ENCODE measurements at places on chromosomes 11 and 22.

DNA sequence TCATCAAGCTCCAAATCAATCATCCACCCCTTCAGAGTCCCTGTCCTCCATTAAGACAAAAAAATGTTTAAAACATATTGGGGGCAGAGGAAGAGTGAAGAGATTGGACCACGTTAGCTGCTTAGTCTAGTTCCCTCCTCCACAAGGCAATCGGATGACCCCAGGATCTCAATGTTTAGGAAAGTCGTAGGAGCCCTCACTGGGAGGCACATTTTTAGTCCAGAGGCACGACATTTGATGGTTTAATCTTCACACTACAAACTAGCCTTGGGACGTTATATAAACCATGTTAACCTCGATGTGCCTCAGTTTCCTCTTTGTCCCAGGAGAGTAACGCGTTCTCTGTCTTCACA, 588 bp upstream of the FAT3 start:
- DNase-seq, result no peak

- DNase-seq, result no peak
These were observed 123.9 kb downstream of the CTNND1 start for GRCh38 chr11:57885298-57886050.

GRCh38 chr11:34638897-34639296, 18.0 kb downstream of the EHF start:
- DNase-seq, result no peak

GRCh38 chr11:61785837-61786402, 6.5 kb downstream of the TMEM258 start:
- DNase-seq, result no peak

DNA sequence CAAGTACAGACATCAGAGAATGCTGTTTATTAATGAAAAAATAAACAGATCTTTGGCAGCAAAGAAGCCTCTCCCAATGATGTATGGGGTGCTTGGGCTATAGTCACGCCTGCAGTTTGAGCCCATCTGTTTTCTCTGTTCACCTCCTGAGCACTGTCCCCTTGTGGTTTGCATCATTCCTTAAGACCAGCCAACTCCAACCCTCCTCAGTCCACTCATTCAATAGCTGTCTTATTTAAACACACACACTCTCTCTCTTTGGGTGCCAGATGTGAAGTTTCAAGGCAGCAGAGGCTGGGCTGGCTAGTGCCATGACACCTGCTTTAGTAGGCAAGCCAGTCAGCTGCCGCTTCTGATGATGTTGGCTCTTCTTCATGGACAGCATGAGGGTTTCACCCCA, 58.1 kb downstream of the POLD3 start:
- no peak for DNase-seq

- no peak for DNase-seq
These were observed 97.9 kb upstream of the PITPNB start for GRCh38 chr22:28016781-28017557.

GRCh38 chr11:73200256-73200655, 17.8 kb upstream of the P2RY2 start:
- no peak for DNase-seq

DNA sequence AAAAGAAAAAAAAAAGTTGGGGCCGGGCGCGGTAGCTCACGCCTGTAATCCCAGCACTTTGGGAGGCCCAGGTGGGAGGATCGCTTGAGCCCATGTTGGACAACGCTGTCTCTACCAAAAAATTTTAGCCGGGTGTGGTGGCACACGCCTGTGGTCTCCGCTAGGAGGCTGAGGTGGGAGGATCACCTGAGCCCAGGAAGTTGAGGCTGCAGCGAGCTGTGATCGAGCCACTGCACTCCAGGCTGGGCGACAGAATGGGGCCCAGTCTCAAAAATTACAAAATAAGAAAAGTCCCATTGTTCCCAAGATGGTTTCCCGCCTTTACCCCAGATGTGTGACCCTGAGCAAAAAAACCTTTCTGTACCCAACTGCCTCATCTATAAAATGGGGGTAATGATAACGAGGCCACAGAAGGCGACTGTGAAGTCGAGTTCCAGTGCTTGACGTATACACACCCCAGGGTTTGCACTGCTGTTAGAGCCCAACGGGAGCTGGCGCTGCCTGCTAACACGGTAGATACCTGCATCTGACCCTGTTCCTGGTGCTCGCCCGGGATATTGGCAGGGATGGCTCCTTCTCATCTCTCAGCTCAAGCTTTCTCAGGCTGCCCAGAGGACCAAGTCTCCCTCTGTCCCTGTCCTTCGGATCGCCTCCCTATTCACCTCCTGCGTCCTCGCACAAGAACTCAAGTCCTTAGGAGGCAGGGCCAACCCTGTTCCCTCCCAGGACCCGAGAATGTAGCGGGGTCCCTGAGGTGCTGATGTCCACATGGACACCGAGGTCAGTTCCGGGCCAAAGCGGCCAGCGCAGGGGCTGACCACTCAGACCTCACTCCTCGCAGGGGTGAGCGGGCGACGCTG, 1.1 kb upstream of the RPLP2 start:
- no peak for DNase-seq
